ENCODE measurements at places on chromosomes 2 and 18. TPM values are rescaled to one million over a fixed set of nuclear protein-coding genes. Genes with fewer than 3 reads are reported as not detected.

DNA sequence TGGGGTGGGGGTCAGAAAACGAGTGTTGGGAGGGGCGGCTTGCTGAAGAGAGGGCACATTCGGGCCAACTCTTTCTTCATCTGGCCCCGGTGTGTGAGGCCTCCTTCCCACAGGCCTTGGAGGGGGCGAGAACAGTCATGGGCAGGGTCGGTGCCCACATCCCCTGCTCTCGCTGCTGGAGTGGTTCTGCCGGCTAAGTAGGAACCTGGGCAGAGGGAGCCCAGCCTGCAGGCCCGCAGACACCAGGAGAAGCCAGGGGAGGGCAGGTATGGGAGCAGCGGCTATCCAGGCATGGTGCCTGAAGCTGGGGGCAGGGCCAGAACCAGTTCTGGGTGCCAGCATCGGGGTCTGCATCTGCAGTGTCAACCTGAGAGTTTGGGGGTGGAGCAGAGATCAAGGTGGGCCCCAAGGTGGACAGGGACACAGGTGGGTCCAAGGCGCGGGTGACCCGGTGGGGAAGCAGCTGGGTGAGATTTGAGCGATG lies 46.6 kb upstream of the HPCAL1 start:
- no peak overlapping the region for H3K4me3 ChIP-seq
- H3K36me3 ChIP-seq: no peaks in the 10 kb centered on the region
- no peaks in the 10 kb centered on the region for H3K27me3 ChIP-seq
- DNase-seq: no peak
- no peak overlapping the region for H3K27ac ChIP-seq
- H3K4me1 ChIP-seq: no peaks in the 10 kb centered on the region

Gene MARCO
- not detected for total RNA-seq

DNA sequence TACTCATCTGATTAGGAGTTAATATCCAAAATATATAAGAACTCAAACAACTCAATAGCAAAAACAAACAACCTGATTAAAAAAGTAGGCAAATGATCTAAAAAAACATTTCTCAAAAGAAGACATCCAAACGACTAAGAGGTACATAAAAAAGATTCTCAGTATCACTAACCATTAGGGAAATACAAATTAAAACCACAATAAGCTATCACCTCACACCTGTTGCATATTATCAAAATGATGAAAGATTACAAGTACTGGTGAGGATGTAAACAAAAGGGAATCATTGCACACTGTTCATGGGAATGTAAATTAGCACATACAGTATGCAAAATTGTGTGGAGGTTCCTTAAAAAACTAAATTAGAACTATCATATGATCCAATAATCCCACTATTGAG lies 865.5 kb downstream of the TMEM182 start:
- H3K27me3 ChIP-seq: no peaks in the 10 kb centered on the region
- no peaks in the 10 kb centered on the region for H3K36me3 ChIP-seq
- no peaks in the 10 kb centered on the region for H3K4me1 ChIP-seq

DNA sequence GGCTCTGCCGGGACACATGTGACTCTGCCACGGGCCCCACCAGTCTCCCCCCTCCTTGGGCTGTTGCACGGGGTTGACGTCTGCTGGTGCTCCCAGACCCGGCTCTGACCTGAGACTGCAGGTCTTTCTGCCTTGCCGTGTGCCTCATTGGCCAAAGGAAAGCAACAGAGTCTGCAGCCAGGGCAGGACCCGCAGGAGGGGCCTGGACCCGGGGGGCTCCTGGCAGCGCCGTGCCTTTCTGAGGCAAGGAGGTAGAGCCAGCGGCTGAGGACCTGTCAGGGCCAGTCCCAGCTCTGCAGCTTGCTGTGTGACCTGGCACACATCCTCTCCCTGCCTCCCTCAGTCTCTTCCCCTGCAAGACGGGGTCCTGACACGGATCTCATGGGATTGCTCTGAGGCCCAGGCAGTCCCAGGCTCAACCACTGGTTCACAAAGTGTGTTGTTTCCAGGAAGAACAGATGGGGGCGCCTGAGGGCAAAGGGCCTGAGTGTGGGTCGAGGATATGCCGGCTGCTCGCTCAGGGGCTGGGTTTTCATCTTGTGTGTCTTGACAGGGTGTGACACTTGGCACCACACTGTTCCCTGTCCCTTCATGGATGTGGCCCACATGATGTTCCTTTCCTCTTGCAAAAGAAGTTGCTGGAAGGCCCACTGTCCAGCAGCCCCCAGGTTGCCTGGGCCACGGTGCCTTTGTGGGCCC lies 9.0 kb downstream of the CAPN10 start:
- H3K27me3 ChIP-seq: no peaks in the 10 kb centered on the region
- no peak overlapping the region for H3K27ac ChIP-seq
- no peak overlapping the region for H3K4me3 ChIP-seq
- no peaks in the 10 kb centered on the region for H3K36me3 ChIP-seq
- H3K4me1 ChIP-seq: no peaks in the 10 kb centered on the region

DNA sequence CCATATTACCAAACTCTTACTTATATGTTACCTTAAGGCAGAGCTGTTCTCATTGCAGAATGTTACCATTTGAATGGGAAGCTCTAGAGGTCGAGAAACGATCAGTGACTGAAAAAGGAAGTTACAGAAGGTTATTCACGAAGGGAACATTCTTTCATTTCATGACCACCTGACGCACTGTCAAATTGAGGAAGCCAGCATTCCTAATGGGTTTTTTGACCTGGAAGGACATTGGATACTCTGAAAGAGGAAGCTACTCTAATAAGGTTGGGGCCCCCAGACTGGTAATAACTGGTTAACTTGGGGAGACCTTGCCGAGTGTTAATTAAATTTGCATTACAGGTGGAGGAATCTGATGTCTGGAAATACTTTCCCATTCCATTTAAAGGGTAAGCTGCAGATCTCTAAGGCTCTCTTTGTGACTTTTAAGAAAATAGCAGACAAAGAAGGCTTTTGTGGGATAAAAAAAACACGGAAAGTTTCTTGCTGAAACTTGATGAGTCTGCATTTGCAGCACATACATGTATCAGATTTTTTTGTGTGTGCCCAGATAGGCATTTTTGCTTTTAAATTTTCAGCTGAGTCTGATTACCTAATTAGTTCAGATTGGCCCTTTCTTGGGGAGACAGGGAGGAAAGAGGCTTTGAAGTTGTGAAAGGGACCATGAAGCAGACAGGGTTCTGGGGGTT lies 137.1 kb downstream of the LTBP1 start:
- H3K4me1 ChIP-seq: no peaks in the 10 kb centered on the region
- H3K36me3 ChIP-seq: no peaks in the 10 kb centered on the region
- H3K27ac ChIP-seq: no peak overlapping the region
- H3K4me3 ChIP-seq: no peak overlapping the region
- H3K27me3 ChIP-seq: peaks cover 18% of the 10 kb centered on the region

GRCh38 chr2:65710779-65711295 lies 278.4 kb upstream of the SPRED2 start:
- H3K4me1 ChIP-seq: no peaks in the 10 kb centered on the region
- H3K27ac ChIP-seq: no peak overlapping the region
- H3K36me3 ChIP-seq: no peaks in the 10 kb centered on the region
- no peaks in the 10 kb centered on the region for H3K27me3 ChIP-seq

DNA sequence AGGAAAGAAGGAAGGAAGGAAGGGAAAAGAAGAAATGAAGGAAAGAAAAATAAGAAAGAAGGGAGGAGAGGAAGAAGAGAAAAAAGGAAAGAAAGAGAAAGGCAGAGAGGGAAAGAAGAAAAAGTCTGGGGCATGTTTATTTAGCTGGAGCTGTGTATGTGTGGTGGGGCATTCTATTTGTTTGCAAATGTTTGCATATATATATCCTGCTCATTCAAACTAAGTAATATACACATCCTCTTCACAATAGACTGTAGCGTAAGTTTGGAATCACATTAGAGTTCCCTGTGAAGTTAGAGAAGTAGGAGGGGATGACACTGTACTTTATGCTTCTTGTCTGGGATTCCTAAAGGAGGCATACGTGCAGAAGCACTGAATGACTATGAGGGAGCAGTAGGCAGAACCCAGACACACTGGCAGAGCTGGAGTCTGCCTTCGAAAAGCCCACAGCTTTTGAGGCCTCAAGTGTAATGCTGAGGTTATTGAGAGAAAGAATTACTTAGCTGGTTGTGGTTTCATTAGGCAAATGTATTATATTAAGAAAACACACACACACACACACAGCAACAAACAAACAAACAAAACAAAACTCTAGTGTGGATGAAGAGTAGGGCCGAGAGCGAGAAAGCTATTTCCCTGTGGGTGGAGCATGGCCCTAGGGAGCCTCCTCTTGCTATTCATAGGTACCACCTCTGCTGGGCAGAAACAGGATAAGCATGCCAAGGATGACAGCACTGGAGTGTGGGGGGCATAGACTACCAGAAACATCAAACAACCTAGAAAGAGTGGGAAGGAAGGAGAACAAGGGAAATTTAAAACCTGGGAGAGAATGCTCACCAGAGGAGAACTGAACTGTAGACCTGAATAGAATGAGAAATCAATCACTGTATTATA lies 905.1 kb upstream of the NXPH2 start:
- no peak overlapping the region for H3K27ac ChIP-seq
- H3K27me3 ChIP-seq: no peaks in the 10 kb centered on the region
- no peaks in the 10 kb centered on the region for H3K4me1 ChIP-seq
- H3K4me3 ChIP-seq: no peak overlapping the region
- H3K36me3 ChIP-seq: no peaks in the 10 kb centered on the region

Gene VPS4B
- 47.3 TPM for total RNA-seq

- no peak overlapping the region for H3K4me3 ChIP-seq
- H3K4me1 ChIP-seq: peaks cover 5% of the 10 kb centered on the region
- no peaks in the 10 kb centered on the region for H3K27me3 ChIP-seq
- no peaks in the 10 kb centered on the region for H3K36me3 ChIP-seq
- DNase-seq: no peak
Measured at GRCh38 chr2:234249873-234250272, 199.4 kb downstream of the SPP2 start.

- no peaks in the 10 kb centered on the region for H3K27me3 ChIP-seq
- no peak overlapping the region for H3K27ac ChIP-seq
- no peak overlapping the region for H3K4me3 ChIP-seq
- no peaks in the 10 kb centered on the region for H3K36me3 ChIP-seq
- no peak for DNase-seq
- H3K4me1 ChIP-seq: no peaks in the 10 kb centered on the region
Measured at GRCh38 chr2:78715293-78715692, 310.2 kb upstream of the REG3G start.

DNA sequence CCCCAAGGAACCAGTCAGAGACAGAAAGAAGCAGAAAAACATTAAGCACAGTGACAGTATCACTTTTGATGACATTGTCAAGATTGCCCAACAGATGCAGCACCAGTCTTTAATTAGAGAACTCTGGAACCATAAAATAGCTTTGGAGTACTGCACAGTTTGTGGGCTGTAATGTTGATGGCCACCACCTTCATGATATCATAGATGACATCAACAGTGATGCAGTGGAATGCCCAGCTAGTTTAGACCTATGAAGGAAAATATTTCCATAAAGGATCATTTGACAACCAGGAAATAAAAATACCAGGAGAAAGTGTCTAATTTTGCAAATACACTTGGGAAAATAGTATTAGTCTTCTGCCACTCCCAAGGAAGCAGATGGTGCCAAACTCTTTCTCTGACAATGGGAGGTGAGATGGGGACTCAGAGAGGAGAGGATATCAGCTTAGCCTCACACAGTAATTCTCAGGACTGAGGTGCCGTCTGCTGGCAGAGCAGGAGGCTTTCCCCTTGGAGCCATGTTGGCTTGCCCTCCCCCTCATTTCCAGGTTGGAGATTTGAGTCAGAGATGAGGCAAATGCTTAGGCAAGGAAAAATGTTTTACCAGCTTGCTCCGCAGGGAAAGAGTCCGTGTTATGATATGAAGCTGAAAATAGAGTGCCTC lies 107.5 kb upstream of the CELF4 start:
- H3K4me3 ChIP-seq: no peak overlapping the region
- H3K27ac ChIP-seq: no peak overlapping the region
- no peak for DNase-seq

Gene MATN3
- not detected for total RNA-seq

Gene PJVK
- total RNA-seq: 3.4 TPM

Gene CEP68
- 4.0 TPM for total RNA-seq

Gene MROH2A
- total RNA-seq: not detected
